CD4-positive, alpha-beta memory T cell (primary cell): ENCODE measurements at places on chromosomes 4 and X.

DNA sequence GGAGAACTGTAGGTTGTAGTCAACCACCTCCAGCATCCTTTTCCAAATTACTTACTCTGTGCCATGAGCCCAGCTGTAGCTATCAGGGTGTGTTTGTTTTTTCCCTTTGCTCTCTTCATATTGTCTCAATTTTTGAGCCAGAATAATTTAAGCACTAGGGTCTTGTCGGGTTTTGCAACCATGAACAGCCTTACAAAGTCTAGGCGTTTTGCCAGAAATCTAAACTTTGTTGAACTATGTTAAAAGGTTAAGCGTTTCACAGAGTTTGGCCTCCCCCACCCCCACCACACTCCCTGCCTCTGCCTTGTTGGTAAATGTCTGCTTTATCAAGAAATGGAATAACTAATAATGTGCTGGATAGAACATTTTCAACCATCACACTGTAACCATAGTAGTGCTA lies 190.6 kb upstream of the TTC29 start:
- H3K4me1 ChIP-seq, result no peaks in the 10 kb centered on the region
- no peaks in the 10 kb centered on the region for H3K27me3 ChIP-seq
- DNase-seq, result no peak

DNA sequence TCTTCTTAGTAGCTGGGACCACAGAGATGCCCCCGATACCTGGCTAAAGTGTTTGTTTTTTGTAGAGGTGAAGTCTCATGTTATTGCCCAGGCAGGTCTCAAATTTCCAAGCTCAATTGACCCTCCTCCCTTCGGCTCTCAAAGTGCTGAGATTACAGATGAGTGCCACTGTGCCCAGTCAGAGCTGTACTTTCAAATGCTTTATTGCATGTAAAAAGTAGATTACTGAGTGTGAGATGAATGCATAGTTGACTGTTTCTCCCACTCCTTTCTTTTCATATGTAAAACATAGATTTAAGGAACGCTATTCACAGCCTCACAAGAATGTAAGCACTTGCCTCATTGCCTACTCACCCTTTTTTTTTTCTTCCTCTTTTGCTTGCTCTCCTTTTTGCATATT lies 984.4 kb upstream of the PABPC4L start:
- no peak overlapping the region for H3K4me3 ChIP-seq
- H3K27me3 ChIP-seq, result no peaks in the 10 kb centered on the region
- H3K36me3 ChIP-seq, result no peaks in the 10 kb centered on the region
- no peak for DNase-seq
- H3K27ac ChIP-seq, result no peak overlapping the region

GRCh38 chr4:128347175-128347868 lies 59.7 kb upstream of the PGRMC2 start:
- no peak overlapping the region for H3K27ac ChIP-seq
- H3K4me3 ChIP-seq, result no peak overlapping the region
- H3K36me3 ChIP-seq, result no peaks in the 10 kb centered on the region
- DNase-seq, result no peak
- H3K4me1 ChIP-seq, result no peaks in the 10 kb centered on the region

DNA sequence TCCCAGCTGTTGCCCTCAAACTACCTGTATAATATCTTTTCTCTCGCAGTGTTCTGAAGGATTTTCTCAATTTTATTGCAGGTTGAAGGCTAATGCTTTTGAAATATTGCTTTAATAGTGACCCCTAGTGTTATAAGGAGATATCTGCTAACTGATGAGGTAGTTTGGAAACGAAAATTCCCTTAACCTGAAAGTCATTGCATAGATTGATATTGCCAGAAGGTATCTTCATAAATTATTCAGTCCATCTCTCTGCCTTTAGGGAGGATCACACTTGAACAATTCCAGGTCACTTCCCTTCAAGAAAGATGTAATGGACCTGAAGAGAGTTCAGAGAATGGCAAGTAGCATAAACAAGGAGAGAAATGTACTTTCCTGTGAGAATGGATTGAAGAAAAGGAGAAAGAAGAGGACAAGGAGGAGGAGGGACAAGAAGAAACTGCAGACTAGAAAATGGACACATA lies 44.1 kb downstream of the TIGD4 start:
- H3K27ac ChIP-seq, result no peak overlapping the region
- H3K4me1 ChIP-seq, result no peaks in the 10 kb centered on the region
- no peaks in the 10 kb centered on the region for H3K36me3 ChIP-seq
- peak; percentile 36 for DNase-seq

GRCh38 chr4:94274912-94275311 lies 67.2 kb downstream of the SMARCAD1 start:
- peaks cover 20% of the 10 kb centered on the region for H3K36me3 ChIP-seq
- no peak for DNase-seq
- H3K4me1 ChIP-seq, result no peaks in the 10 kb centered on the region
- H3K27me3 ChIP-seq, result no peaks in the 10 kb centered on the region
